PC-3 (cell line): ENCODE measurements at places on chromosomes 2 and 18.

DNA sequence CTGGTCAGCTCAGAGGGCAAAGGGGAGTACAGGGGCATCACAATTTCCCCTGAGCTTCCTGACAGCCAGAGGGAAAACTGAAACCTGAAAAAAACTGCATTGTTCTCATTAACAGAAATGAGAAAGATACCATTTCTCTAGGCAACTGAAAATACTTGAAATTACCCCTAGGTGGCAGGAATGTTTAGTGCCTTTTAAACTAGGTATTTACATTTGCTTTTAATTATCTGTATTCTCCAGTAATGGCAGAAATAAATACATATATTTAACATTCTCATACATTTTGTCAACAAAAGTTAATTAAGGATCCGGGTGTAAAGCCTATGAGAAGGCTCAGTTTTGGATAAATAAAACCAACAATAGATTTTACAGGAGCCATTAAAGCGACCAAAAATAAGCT lies 34.5 kb downstream of the RPL31 start:
- DNase-seq, result peak; percentile 60

- DNase-seq, result no peak
Observed at GRCh38 chr2:241125626-241126025, 23.5 kb upstream of the MTERF4 start.

GRCh38 chr2:146246736-146247523 lies 1597.9 kb upstream of the ACVR2A start:
- no peak for DNase-seq

DNA sequence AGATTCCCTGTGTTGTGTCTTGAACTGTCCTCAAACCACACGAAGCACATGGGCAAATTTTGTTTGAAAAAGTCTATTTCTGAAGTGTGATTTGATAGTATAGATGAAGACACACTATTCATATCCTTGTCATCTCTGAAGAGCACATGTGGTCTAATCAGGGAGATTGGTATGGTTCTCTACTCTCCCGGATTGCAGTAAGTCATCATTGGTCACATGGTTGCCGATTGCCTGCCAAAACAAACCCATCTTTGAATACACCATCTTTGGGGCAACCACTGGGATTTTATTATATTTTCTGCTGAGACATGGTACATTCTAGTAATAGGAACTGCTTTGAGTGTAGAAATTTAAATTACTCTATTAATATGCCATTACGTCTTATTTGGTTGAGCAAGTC lies 186.9 kb downstream of the MYO1B start:
- no peak for DNase-seq

- no peak for DNase-seq
Observed at GRCh38 chr18:2002151-2002550, 569.2 kb downstream of the METTL4 start.

DNA sequence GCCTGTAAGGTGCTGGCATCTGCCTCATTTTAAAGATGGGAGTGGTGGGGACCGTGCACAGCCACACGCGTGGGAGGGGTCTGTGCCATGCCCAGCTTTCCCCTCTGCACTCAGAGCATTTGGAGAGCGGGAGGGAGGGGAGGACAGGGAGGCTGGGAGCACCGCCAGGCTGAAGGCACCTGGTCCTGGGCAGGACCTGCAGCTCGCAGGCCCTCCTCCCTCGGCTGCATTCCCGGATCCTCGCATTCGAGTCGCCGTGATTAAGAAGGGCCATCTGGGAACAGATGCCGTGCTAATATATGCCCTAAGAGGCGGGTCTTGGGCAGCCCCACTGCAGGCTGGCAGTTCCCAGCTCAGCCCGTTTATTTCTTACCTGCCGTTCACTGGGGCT lies 84.0 kb downstream of the PTGR3 start:
- DNase-seq, result peak; percentile 16

DNA sequence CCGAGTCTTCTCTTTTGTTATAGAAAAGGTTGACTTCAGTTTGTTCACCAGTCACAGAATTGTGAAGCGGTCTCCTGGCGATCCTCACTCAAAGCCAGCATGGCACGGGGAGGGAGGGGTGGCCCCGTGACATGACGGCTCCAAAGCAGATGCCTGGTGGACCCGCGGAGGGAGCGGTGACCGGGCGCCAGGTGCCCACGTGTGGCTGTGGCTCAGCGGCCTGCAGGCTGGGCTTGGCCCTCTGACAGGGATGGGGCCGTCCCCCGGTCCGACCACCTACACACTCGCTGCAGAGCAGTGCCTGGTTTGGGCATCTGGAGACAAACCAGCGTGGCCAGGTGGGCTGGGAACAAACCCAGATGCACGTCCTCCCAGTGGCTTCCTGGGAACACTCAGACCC lies 129.1 kb upstream of the SNTG2 start:
- DNase-seq, result no peak

GRCh38 chr18:62693659-62694058 lies 21.7 kb upstream of the PHLPP1 start:
- no peak for DNase-seq

- DNase-seq, result peak; percentile 75
Observed at GRCh38 chr2:55157474-55157884, 74.6 kb downstream of the CLHC1 start.

DNA sequence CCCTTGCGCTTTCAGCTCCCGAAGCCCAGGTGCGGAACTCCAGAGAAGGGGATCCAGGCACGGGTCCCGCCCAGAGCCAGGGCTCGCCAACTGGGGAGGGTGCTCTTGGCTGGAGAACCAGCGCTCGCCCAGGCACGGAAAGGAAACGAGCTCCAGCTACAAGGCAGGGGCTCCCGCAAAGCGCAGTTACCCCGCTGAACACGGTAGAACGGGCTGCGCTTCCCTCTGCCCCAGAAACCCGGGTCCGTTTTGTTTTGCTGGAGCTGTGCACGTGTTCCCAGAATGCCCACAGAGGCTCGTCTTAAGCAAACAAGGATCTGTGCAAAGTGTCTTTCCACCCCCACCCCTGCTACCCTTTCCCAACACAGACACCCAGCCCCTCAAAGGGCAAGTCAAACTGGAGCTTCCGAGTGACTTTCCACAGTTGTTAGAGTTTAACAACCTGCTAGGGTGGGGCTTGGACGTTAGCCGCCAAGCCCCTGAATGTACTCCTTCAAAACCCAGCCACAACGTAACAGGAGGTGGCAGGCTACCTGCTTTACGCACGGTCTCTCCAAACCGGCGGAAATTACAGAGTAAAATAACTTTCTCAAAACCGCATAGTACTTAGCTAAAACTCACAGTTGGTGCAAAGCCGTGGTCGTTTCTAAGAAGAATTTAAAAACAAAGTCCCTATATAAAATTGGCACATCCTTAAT lies 775 bp downstream of the RNF125 start:
- peak; percentile 9 for DNase-seq

GRCh38 chr2:176039375-176039774 lies 37.3 kb upstream of the LNPK start:
- DNase-seq, result no peak

- peak; percentile 72 for DNase-seq
Observed at GRCh38 chr18:79965119-79965902, 868 bp downstream of the HSBP1L1 start.

DNA sequence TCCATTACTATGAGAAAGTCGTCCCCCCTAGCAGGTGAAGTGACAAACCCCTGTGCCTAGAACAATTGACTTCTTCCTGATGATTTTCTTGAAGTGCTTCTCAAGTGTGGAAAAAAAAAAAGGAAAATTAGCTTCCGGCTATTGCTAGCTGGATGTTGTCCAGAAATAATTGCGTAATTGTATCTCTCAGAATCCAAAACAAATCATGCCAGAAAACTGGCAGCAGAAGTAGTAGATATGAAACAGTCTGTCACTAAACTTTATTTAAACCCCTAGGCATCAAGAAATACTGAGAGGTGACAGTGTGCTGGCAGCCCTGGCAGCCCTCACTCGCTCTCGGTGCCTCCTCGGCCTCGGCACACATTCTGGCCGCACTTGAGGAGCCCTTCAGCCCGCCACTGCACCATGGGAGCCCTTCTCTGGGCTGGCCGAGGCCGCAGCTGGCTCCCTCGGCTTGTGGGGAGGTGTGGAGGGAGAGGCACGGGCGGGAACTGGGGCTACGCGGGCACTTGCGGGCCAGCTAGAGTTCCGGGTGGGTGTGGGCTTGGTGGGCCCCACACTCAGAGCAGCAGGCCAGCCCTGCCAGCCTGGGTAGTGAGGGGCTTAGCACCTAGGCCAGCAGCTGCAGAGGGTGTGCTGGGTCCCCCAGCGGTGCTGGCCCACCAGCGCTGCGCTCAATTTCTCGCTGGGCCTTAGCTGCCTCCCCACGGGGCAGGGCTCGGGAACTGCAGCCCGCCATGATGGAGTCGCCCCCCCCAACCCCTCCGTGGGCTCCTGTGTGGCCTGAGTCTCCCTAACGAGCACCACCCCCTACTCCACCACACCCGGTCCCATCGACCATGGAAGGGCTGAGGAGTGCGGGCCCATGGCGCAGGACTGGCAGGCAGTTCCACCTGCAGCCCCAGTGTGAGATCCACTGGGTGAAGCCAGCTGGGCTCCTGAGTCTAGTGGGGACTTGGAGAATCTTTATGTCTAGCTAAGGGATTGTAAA lies 80.5 kb upstream of the ABCA12 start:
- DNase-seq, result peak; percentile 9

DNA sequence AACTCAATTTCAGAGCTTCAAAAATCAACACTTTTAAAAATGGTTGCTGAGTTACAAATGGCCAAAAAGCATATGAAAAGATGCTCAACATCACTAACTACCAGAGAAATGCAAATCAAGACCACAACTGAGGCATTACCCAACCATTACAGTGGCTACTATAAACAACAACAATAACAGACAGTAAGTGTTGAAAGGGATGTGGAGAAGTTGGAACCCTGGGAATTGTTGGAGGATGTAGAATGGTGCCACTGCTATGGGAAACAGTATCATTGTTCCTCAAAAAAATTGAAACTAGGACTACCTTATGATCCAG lies 173.3 kb upstream of the SPRED2 start:
- no peak for DNase-seq

DNA sequence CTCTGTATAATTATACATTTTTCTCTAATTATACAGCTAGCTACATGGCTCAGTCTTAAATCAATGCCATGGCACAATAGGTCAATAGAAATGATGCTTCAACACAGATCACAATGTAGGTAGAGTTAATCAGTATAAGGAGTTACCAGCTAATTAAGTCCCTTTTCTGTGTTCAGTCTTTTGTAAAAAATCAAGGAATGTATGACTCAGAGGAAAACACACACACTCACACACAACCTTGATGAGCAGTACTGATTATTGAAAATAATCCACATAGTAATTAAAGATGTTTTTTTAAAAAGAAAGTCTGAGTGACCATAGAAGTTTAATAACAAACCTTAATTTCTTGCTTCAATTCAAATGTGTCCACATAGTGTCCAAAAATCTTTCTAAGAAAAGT lies 691.3 kb downstream of the LRP1B start:
- peak; percentile 8 for DNase-seq
